ENCODE measurements at places on chromosomes 1 and 21.

DNA sequence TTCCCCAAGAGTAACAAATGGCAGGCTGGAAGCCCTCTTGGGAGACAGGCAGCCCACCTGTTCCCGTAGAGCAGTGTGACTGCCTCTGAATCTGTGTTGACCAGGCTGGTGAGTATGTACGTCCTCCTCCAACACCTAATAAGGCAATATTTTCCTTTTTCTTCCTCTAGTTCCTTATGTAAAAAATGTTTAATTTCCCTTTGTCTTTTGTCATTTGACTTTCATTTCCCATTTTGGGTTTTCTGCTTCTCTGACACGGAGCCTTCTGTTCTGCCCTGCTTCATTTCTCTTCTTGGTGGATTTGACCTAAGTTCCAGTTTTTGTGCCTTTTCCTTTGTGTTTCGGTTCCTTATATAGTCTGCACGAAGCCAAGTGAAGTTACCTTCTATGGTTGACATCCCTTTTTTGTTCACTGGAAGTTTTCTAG is 65.8 kb upstream of the ATF3 start:
- no peak for DNase-seq

DNA sequence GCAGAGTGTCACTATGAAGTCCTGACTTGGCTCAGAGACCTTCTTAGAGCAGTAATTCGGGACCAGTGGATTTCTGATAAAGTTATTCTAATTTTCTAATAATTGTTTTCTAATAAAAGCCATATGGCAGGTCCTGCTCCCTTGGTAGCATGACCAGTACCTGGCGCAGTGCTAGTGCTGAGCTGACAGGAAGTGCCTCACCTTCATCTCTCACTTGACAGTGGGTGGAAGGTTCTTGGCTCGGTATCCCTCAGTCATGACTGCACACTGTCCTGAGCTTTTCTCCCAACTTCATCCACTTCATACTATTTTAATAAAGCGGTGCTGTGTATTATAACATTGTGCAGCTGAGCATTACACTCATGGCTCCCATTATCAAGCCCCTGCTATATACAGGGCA is 14.1 kb downstream of the VANGL1 start:
- DNase-seq: no peak

- DNase-seq: no peak
Observed at GRCh38 chr1:165772739-165773138, 4.1 kb upstream of the TMCO1 start.

DNA sequence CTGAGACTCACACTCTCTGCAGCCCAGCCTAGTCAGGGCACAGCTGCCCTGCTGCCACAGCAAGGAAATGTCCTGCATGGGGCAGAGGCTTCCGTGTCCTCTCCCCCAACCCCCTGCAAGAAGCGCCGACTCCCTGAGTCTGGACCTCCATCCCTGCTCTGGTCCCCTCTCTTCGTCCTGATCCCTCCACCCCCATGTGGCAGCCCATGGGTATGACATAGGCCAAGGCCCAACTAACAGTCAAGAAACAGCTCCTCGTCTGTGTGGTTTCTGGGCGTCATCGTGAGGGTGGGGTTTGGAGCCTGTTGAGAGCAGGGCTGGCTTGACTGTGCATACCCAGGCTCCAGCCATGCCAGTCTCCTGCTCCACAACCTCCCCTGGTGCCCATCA is 19.5 kb downstream of the FAAH start:
- DNase-seq: peak; percentile 38

GRCh38 chr1:53730224-53730865 is 8.6 kb downstream of the GLIS1 start:
- DNase-seq: no peak

All from CD4-positive, alpha-beta T cell treated with Interleukin-2 at 100 ng/mL for 4 hours (primary cell).